ENCODE measurements at places on chromosomes 7 and 10. TPM values are rescaled to one million over a fixed set of nuclear protein-coding genes. Genes with fewer than 3 reads are reported as not detected.

The MSS51 gene
- total RNA-seq, result 3.8 TPM

DNA sequence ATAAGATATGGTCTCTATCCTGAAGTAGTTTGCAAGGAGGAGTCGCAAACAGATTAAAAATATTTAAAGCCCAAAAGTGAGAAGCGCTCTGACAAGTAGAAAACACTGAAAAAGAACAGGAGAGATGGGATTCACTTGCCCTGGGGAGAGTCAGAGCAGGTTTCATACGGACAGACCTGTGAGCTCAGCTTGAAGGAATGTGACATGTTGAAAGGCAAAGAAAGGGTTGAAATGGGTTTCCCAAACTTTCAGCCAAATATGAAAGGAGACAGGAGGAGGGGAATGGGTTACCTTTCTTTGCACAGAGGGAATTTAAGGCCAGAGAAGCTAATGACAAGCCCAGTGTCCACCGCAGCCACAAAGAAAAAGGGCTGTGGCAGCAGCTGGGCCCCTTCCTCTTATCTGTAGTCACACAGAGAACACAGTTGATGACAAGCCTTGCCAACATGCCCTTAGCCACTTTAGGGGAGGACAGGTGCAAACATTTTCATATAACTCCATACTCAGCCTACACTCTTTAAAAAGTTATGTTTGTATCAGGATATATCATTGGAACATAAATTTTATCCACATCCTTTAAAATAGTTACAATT lies 14.9 kb downstream of the HOXA1 start:
- H3K27ac ChIP-seq, result no peak overlapping the region
- no peak for DNase-seq
- no peaks in the 10 kb centered on the region for H3K4me1 ChIP-seq
- no peak overlapping the region for H3K4me3 ChIP-seq

DNA sequence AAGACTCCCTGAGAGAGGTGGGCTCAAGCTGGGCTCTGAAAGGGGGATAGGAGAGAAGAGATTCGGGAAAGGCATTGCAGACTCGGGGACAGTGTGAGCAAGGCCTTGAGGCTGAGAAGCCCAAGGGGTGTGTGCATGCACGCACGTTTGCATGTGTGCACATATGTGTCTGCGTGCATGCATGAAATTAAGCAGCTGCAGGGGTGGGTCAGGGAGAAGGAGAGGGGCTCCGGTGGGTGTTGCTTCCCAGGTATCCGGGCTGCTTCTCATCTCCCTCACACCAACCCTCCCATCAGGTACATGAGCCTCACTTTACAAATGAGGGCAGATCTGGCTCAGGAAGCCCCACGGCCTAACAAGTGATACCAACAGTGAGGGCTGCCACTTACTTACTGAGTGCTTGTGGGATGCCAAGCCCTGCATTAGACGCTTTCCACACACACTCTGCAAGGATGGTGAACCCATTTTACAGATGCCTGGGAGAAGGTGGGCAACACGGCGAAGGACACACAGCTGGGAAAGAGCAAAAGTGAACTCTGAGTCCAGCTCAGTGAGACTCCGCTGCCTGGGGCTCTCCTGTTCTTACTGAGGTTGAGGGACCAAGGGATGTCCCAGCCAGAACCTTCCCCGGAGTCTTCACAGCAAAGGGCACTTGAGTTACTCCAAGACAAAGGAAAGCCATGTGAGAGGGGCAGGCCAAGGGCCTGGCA lies 26.4 kb downstream of the ZCCHC24 start:
- no peaks in the 10 kb centered on the region for H3K36me3 ChIP-seq
- no peak overlapping the region for H3K4me3 ChIP-seq
- no peaks in the 10 kb centered on the region for H3K27me3 ChIP-seq
- no peak for DNase-seq
- H3K27ac ChIP-seq, result no peak overlapping the region
- H3K4me1 ChIP-seq, result no peaks in the 10 kb centered on the region

The MRLN gene
- total RNA-seq, result not detected

GRCh38 chr7:106915873-106916272 lies 50.8 kb downstream of the PIK3CG start:
- peak; percentile 54 for DNase-seq
- peaks cover 8% of the 10 kb centered on the region for H3K36me3 ChIP-seq
- H3K4me1 ChIP-seq, result peaks cover 13% of the 10 kb centered on the region
- no peaks in the 10 kb centered on the region for H3K27me3 ChIP-seq
- H3K27ac ChIP-seq, result no peak overlapping the region

DNA sequence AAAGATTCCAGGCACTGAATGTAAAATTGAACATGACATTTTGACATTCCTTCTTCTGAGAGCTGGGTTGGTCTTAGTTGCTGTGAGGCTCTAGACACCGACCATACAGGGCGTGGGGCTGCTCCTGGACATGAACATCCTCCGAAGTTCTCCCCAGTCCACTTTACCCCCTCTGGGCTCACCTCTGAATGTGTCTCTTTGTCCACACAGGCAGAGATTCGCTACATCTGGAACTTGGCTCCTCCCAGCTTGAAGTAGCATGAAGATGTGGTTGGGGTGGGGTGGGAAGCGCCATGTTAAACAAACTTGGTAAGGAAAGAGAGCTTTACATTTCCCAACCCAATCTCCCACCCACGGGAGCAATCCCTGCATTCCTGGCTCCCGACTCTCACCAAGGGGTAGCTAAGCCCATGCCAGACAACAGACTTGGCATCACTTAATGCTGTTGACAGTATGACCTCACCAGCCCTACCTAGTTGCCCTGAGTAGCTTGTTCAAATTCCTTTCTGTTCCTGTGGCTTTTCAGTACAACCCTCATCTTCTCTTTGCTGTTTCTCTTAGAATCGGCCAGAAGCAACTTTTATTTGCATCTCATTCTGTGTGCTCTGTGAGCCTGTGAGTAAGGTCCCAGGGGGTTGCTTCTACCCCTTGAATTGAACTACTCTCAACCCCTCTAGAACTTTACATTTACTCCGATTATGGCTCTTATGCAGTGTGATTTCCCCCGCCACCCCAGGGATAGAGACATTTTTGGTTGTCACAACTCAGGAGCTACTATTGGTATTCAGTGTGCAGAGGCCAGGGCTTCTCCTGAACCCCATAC lies 211.4 kb downstream of the SEC23IP start:
- DNase-seq, result no peak
- H3K27ac ChIP-seq, result no peak overlapping the region
- peaks cover 29% of the 10 kb centered on the region for H3K27me3 ChIP-seq
- H3K4me1 ChIP-seq, result no peaks in the 10 kb centered on the region
- no peak overlapping the region for H3K4me3 ChIP-seq

GRCh38 chr7:2763597-2763996 lies 75.6 kb downstream of the AMZ1 start:
- H3K4me3 ChIP-seq, result no peak overlapping the region
- peaks cover 3% of the 10 kb centered on the region for H3K36me3 ChIP-seq

DNA sequence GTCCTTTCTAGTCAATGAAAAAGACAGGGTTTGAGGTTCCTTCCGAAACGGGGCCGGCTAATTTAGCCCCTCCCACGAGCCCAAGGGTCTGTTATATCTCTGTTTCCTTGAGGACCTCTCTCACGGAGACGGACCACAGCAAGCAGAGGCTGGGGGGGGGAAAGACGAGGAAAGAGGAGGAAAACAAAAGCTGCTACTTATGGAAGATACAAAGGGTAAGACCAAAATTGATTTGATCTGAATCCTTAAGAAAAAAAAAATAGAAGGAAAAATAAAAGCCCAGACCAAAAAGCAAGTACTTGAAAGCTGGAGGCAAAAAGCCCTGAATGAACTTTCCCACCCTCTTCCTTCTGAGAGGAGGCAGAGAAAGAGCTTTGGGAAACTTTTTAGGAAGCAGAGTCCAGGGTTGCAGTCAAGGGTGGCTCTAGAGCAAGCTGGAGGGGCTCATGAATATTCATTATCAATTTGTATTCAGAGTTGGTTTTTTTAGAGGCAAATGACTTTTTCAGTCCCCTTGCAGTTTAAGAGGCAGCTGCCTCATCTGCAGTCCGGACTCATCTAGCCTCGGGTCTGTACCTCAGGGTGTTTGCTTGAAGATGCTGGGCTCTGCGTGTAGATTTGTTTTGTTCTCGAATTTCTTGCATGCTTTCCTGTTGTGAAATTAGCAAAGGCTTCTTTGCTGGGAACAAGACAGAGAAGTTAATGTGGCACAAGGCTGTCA lies at the start of gene ENTPD1:
TSS of gene ENTPD1 (plus strand) at position 123 of the 721 bp plus-strand sequence. CDS start at position 200, 77 bp downstream.
- peaks cover 27% of the 10 kb centered on the region for H3K4me1 ChIP-seq
- DNase-seq, result no peak
- no peak within 1 kb of the TSS for H3K27ac ChIP-seq
- peak within 1 kb of the TSS; percentile 59 for H3K4me3 ChIP-seq
- H3K36me3 ChIP-seq, result no peaks in the 10 kb centered on the region

The CYP3A5 gene
- 0.36 TPM for total RNA-seq

The SNCG gene
- total RNA-seq, result not detected

The AGBL3 gene
- total RNA-seq, result 3.8 TPM

DNA sequence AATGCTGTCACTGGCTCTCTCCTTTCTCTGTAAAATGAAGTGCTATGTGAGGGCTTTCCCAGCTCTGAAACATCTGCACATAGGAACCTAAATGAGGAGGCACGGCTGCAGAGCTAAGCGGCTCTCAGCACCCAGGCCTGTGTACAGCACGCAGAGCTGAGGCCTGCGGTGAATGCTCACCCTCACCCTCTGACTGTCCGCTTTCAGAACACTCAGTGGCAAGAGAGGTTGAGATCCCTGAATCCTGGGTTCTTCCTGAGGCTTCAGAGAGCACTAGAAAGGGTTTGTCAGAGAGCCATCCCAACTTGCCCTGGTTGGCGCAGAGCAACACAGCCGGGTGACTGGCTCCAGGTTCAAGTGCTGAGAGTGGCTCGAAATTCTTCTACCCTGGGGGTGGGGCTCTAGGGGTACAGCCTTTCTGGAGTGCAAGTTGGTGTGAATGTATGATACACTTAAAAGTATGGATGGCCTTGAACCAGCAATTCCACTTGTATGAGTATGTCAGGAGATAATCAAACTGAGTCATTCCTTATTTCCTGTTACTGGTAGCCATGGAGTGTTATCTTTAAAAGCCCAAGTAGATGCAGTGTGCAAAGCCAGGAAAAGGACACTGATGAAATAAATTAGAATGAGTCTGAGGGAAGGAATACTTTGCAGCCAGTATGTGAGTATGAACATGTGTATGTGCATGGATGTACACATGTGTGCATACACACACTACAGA lies 1.7 kb upstream of the CCDC201 start:
- no peak for DNase-seq
- no peak overlapping the region for H3K4me3 ChIP-seq
- no peak overlapping the region for H3K27ac ChIP-seq

DNA sequence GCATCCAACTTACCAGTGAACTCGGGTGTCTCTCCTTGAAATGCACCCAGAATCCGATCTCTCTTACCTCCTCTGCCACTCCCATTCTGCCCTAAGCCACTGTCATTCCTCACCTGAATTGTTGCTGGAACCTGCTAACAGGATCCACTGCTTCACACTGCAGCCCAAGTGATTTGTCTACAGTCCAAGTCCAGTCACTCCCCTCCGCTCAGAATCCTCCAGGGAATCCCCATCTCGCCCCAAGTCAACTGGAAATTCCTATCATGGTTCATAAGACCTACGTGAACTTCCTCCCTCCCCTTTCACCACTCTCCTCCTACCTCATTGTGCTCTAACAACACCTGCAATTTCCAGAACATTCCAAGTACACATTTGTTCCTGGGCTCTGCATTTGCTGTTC lies 91.3 kb downstream of the SCRN1 start:
- no peak overlapping the region for H3K4me3 ChIP-seq
- DNase-seq, result no peak
- peaks cover 9% of the 10 kb centered on the region for H3K27me3 ChIP-seq
- no peaks in the 10 kb centered on the region for H3K4me1 ChIP-seq
- H3K27ac ChIP-seq, result no peak overlapping the region

The NEUROD6 gene
- total RNA-seq, result not detected

The ZNF239 gene
- total RNA-seq, result 1.3 TPM

The LRRC18 gene
- total RNA-seq, result not detected

The SRRT gene
- total RNA-seq, result 140 TPM

GRCh38 chr7:94375691-94376090 lies 19.0 kb upstream of the COL1A2 start:
- no peaks in the 10 kb centered on the region for H3K4me1 ChIP-seq
- peaks cover 8% of the 10 kb centered on the region for H3K27me3 ChIP-seq
- DNase-seq, result no peak
- no peak overlapping the region for H3K27ac ChIP-seq
- H3K4me3 ChIP-seq, result no peak overlapping the region

The BLNK gene
- 0.69 TPM for total RNA-seq

- no peak overlapping the region for H3K27ac ChIP-seq
- no peak overlapping the region for H3K4me3 ChIP-seq
- DNase-seq, result no peak
- no peaks in the 10 kb centered on the region for H3K27me3 ChIP-seq
- H3K4me1 ChIP-seq, result no peaks in the 10 kb centered on the region
Measured at GRCh38 chr7:68604541-68604940, 993.7 kb upstream of the AUTS2 start.

GRCh38 chr10:71086439-71087080 lies 125.8 kb upstream of the UNC5B start:
- peaks cover 8% of the 10 kb centered on the region for H3K27me3 ChIP-seq
- no peaks in the 10 kb centered on the region for H3K36me3 ChIP-seq
- H3K4me1 ChIP-seq, result no peaks in the 10 kb centered on the region
- no peak overlapping the region for H3K27ac ChIP-seq

- DNase-seq, result peak; percentile 18
- peaks cover 47% of the 10 kb centered on the region for H3K4me1 ChIP-seq
- H3K27ac ChIP-seq, result peak overlapping the region; percentile 87
- no peaks in the 10 kb centered on the region for H3K27me3 ChIP-seq
Measured at GRCh38 chr7:139699640-139700504, 77.9 kb downstream of the HIPK2 start.

- H3K27ac ChIP-seq, result no peak overlapping the region
- H3K4me3 ChIP-seq, result no peak overlapping the region
- DNase-seq, result no peak
- H3K4me1 ChIP-seq, result peaks cover 10% of the 10 kb centered on the region
Measured at GRCh38 chr7:27631391-27631790, 31.3 kb downstream of the HIBADH start.

DNA sequence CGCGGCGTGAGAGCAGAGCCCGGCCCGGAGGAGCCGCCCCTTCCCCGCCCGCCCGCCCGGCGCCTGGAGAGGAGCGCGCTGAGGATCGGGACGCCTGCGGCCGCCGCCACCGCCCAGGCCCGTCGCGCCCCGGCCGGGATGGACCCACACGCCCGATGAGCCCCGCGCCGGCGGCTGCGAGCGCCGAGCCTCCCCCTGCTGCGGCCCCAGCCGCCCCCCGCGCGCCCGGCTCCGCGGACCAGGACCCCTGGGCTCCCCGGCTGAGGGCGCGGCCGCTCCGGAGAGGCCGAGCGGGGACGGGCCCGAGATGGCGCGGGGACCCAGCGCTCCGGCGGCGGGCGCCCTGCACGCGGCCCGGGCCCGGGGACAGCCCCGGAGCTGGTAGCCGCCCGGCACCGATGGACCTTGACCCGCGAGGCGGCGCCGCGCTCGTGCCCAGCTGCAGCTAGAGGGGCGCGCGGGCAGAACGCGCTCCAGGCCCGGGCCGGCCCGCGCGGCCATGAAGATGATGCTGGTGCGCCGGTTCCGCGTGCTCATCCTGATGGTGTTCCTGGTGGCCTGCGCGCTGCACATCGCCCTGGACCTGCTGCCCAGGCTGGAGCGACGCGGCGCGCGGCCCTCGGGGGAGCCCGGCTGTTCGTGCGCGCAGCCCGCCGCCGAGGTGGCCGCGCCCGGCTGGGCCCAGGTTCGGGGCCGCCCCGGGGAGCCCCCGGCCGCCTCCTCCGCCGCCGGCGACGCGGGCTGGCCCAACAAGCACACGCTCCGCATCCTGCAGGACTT lies 520 bp downstream of the FAM20C start:
- no peaks in the 10 kb centered on the region for H3K4me1 ChIP-seq
- no peak for DNase-seq
- H3K4me3 ChIP-seq, result no peak overlapping the region
- H3K27me3 ChIP-seq, result peaks cover 22% of the 10 kb centered on the region

The DNAJC12 gene
- 35.6 TPM for total RNA-seq

Data from activated T-cell treated with anti-CD3 and anti-CD28 coated beads, Interleukin-2, amount 50 U/mL, for 72 hours (primary cell).